ENCODE measurements at places on chromosomes 16 and 17. TPM values are rescaled to one million over a fixed set of nuclear protein-coding genes. Genes with fewer than 3 reads are reported as not detected.

DNA sequence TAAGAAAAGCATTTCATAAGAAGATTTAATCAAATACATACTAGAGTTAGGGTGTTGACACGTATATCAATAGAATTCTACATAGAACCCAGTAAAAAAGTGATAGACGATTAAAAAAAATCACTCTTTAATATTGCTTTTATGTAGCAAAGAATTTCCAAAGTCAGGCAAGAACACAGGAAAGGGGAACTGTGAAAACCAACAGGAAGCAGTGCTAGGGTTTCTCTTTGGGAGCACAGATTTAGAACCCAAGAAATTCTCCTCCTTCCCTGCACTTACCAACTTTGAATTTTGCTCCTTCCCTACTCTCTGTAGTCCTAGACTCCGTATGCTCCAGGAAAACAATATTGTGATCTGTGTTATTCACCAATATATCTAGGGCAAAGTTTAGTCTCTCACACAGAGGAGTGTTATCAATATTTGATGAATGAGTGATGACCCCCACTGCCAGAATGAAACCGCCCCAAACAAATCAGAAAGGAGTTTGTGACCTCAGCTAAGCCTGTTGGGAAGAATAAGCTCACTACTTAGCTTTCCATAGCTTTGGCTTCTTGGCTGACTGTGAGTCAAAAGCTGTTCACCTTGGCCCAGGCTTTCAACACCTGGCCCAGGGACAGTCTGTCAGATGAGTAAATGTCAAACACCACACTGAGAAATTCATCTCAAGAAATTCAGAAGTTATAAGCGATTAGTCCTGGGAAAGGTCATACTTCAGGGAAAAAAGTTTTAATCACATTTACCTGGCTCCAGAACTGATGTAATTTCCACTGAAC, 8.6 kb downstream of the RFWD3 start:
- DNase-seq: no peak

DNA sequence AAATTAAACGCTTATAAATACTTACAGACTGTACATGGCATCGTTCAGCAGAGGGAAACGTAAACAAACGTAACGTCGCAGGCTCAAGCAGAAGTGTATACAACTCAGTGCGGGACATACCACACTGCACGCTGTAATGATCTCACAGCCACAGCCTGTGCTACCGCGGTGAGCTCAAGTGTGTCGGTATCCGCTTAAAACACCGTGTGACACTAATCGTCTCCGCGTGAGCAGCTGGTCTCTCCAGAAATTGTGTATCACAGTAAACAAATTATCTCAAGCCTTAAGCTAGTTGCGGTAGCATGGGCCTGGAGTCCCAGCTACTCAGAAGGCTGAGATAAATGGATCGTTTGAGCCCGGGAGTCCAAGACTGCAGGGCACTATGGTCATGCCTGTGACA, 115.3 kb downstream of the ANKRD11 start:
- DNase-seq: no peak

DNA sequence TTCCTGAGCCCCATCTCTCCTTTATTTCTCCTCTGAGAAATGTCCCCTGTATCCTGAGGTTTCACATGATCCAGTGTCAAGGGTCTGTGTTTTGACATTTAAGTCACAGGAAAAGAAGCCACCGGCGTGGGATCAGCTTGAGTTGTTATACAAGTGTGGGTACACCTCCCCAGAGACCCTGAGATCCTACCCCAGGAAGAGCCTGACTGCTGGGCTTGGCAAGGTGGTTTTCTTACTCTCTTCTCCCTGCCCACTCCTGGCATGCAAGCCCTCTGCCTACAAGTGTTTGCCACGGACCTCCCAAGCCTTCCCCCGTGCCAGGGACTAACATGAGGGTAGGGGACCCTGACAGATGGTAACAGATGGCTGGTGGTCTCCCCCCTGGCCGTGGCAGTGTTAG, 2.8 kb upstream of the ARHGAP27 start:
- DNase-seq: no peak

- DNase-seq: no peak
Observed at GRCh38 chr17:72205357-72205756, 84.5 kb downstream of the SOX9 start.

GRCh38 chr16:55370762-55371482, 46.9 kb downstream of the IRX6 start:
- no peak for DNase-seq

DNA sequence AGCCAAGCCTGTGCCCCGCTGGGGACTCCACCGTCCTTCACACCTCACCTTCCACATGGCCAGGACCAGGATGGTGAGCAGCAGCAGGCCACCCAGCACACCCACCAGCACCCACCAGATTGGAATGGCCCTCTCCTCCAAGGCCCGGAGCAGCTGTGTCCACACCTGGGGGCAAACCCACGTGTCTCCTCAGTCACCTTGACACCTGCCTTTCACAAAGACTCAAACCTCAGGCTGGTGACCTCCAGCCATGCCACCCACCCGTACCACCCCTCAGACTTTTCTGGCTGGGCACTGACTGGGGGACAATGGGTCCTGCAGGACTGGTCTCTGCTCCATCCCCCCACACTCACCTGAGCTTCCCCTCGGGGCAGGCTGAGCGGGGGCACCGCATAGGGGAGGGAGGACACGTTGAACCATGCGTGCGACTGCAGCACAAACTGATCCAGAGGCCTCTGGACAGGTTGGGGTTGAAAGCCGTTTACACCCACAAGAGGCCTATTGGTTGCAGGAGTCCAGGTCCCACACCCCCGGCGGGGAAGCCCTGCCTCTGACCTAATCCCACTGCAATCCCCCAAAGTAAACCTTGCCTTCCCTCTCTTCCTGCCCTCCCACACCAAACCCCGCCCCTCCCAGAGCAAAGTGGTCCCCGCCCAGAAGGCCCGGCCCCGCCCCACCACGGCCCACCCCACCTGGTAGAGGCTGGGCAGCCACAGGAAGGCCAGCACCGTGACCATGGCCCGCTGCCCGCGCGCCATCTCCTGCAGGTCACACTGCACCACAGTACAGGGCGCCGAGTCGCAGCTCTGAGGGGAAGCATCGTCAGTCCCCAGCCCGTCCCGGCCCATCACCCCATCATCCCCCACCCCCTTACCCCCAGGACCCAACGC, 10.9 kb upstream of the FAM171A2 start:
- DNase-seq: no peak

DNA sequence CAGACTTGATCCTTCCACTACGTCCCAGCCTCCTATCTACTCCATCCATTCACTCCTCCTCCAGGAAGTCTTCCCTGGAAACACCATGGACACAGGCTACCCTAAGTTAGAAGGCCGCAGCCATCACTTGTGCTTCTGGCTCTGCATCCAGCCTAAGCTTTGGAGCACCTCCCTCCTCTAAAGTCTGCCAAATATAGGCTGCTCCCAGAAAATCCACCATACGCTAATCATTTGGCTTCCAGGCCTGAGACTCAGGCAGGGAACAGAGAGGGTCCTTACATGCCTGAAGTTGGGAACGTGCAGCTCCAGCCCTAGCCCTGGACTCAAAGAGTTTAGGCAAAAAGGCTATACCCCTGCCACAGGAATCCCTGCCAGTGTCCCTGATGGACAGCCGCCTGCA, 6.7 kb downstream of the PCGF2 start:
- DNase-seq: no peak

GRCh38 chr16:81767987-81768592, 11.0 kb upstream of the PLCG2 start:
- DNase-seq: no peak

DNA sequence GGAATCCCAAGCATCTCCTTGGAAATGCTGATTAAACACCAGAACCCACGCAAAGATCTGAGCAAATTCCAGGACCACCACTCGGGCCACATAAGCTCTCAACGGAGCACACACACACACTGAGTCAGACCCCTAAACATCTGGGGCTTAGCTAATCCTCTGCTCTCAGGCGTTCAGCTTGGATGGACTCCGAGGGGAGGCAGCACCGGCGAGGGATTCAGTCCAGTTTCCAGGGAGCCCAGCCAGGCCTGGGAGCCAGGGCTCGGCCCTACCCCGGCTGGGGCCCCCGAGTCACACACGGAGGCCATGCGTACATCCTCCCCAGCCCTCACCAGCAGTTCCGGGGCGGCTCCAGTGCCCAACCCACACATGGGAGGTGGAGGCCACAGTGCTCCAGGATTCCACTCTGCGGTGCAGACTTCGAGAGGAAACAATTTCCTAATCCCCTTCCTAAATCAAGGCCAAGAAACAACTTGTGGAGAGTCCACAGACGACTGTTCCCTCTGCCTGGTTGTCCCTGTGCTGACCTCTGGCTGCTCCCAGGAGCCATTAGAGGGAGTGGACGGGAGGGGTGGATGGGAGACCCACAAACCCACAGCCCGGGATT, 70.5 kb downstream of the GAS7 start:
- no peak for DNase-seq

- DNase-seq: no peak
Observed at GRCh38 chr16:51967646-51968045, 579.3 kb downstream of the TOX3 start.

- no peak for DNase-seq
Observed at GRCh38 chr16:27980919-27981700, 82.4 kb downstream of the GSG1L start.

Gene TMEM204
- 10.0 TPM for total RNA-seq

Gene KRTAP4-1
- not detected for total RNA-seq

Gene PRDM7
- not detected for total RNA-seq

Gene ANKRD40
- 37.6 TPM for total RNA-seq
